ENCODE measurements at places on chromosomes 7 and 10.
A peak's percentile ranks its signal among the peaks of the same experiment; 100 is the strongest.

GRCh38 chr10:19499291-19499770, 316.9 kb upstream of the PLXDC2 start:
- no peak for ATAC-seq

DNA sequence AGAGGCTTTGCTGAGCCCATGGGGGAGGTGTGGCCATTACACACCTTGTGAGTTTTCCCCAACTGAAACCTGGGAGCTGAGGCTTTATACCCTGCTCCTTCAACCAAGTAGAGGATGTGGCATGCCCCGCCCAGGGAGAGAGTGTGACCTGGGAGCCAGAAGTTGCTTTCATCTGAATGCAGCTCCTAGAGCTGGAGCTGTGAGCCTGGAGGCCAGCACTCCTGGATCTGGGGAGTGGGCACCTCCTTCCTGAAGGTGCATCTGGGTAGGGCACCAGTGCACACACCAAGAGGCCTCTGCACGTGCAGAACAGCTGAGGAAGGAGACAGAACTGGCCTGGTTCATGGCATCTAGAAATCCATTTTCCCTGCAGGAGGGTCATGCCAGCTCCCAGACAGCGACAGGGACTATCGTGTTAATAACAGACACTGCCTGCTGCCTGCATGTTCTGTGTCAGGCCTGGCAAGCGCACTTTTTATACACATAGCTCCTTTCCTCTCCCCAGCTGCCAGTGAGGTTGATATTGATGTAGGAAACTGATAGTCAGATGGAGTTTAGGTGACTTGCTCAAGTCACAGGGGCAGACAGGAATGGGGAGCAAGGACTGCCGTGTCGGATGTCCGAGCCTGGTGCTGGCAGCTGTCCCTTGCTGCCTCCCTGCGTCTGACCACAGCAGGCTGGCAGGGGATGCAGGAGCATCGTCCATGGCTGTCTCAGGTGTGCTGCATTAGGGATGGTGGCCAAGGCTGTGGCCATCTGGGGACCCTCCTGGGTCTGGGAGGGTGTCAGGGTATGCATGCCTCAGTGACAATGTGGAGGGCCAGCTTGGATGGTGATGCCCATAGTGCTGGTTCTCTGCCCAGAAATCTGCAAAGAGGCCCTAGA, 189.9 kb upstream of the CXCL12 start:
- no peak for ATAC-seq

DNA sequence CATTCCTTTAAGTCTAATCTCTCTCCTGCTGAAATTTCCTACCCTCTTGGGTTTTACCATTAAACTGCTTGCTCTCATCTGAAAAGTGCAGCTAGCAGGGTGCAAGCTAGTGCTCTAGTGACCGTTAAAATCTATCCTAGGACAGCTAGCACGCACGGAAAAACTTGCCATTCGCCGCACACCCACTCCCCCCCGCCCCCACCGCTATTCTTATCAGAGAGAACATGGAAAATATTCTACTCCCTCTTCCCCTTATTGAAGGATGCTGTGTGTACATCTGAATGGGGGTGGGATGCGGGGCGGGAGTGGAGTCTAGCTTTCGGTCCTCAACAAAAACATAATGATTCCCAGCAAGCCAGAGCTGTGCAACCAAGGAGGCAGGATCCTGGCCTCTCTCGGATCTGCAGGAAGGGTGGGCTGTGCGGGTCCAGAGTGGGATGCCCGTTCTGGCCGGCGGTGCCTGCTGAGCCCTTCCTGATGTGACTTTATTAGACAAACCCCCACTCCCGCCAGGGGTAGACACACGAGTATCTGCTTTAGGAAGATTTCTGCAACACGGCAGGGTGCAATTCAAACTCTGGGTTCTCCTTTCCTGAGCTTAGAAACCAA, 1.1 kb upstream of the ADRA2A start:
- ATAC-seq, result no peak

GRCh38 chr7:118938845-118939244, 714.3 kb downstream of the ANKRD7 start:
- no peak for ATAC-seq

GRCh38 chr7:33503014-33503413, 373.6 kb downstream of the BBS9 start:
- ATAC-seq, result peak; percentile 52

GRCh38 chr7:2142386-2142785, 90.4 kb downstream of the MAD1L1 start:
- no peak for ATAC-seq

DNA sequence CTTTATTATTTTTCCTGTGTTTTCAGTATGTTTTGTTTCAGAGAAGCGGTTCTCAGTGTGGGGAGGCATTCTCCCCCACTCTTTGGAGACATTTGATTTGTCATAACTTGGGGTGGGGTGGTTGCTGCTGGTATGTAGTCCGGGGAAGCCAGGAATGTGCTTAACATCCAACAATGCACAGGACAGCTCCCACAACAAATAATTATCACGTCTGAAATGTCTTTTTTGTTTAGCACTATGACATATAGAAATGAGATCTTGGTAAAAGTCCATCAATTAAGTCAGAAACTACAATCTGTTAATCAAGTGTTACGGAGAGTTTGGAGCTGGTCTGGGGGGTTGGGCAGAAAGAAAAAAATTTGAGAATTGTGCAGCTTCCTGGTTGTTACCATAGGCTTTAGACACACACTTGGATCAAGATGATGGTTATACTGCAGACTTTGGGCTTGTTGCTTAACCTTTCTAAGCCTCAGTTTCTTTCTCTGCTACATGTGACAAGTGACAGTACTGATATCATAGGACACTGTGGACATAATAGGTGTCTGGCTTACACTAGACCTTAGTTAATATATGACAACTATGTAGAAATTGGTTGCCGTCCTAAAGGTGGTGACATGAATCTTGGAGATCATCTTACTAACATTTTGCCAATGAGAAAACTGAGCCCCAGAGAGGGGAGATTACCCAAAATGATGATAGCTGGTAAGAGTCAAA, 113.7 kb downstream of the LRMDA start:
- no peak for ATAC-seq
